ENCODE measurements at places on chromosomes 2 and 18.

DNA sequence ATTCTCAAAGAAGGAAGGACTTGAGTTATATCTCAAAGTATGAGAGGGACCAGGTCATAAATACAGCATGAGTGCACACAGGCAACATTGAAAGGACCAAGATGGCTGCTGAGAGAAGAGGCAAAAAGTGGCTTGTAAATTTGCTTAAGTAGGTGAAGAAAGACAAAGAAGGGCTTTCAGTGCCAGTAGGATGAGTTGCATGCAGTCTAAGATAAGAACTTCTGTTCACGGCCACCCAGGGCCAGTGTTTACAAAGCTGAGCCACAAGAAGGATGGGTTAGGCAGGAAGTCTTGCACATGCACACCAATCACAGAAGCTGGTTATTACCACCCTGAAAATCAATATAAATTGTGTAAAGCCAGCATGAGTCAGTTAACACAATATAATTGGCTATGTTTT, 3.1 kb upstream of the ABCB11 start:
- DNase-seq: no peak

DNA sequence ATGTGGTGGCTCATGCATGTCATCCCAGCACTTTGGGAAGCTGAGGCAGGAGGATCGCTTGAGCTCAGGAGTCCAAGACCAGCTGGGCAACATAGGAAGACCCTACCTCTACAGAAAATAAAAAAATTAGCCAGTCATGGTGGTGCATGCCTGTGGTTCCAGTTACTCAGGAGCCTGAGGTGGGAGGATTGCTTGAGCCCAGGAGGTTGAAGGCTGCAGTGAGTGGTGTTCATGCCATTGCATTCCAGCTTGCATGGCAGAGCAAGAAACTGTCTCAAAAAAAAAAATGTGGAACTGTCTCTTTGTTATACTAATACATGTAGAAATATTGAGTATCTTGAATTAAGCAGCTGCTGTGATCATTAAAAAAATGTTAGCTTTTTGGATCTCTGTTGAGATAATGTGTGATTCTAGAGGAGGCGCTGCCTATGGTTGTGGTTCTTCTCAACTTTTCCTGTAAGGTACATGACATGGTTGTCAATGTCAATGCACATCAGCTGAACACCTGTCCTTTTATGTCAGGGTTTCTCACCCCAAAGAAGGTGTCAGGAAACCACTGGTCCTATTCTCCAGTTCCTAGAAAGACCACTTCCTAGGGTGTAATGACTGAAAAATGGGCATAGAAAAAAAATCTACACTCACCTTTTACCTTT, 34.7 kb upstream of the IL1RL1 start:
- DNase-seq: no peak

DNA sequence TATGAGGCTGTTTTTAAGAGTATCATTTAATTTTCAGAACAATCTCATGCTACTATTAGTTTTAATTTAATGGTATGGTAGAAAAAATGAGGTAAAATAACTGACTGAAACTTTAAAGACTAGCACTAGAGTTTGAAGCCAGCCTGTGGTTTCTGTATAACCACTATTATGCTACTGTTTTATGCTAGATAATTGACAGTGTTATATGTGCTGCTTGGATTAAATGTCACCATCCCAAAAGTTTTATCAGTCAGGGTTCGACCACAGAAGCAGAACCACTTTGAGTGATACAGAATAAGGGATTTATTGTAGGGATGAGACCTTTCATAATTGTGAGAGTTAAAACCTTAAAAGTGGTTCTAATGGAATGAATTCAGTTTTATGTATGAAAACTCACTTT, 271.6 kb downstream of the PTGR3 start:
- no peak for DNase-seq

- no peak for DNase-seq
Measured at GRCh38 chr2:113164215-113164929, 9.4 kb upstream of the PSD4 start.

GRCh38 chr2:3307236-3307635, 70.4 kb downstream of the EIPR1 start:
- no peak for DNase-seq

DNA sequence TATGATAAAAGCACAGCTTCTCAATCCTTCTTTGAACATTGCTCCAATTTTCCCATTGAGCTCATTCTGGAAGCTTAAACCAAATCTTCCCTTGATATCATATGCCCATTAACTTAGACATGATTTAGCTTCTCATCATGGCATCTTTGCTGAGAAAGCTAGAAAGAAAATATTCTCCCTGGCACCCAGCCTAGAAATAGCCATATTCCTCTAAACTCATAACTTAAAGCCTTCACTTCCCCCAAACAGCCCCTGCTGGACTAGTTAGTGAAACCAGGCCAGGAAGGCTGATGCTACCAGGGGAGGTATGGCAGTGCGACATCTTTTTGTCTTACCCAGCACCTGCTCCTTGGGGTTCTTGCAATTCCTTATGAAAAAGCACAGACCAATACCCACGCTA, 4.3 kb downstream of the AAK1 start:
- DNase-seq: no peak

- no peak for DNase-seq
Measured at GRCh38 chr2:83394134-83394904, 1064.8 kb downstream of the SUCLG1 start.

Data from stimulated activated CD8-positive, alpha-beta memory T cell treated with anti-CD3 and anti-CD28 coated beads, Interleukin-4, amount 100 ng/mL, for 1 hour (primary cell).